ENCODE measurements at places on chromosomes 3 and 15.

DNA sequence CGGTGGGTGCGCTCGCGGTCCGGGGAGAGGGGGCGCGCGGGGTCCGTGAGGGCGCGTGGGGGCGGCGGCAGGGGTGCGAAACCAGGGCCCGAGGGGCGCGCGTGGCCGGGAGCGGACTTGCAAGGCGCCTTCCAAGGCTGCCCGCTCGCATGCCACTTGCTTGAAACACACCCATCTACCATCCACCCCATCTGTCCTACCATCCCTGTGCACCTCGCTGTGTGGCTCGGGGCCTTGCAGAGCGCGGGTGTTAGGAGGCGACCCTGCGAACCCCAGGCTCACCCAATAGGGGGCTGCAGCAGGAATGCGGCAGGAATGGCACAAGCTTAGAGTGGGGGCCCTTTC lies 240 bp downstream of the CFAP100 start:
- DNase-seq: no peak

- peak; percentile 82 for DNase-seq
These were observed 46.7 kb downstream of the DZIP1L start for GRCh38 chr3:138068579-138069174.

DNA sequence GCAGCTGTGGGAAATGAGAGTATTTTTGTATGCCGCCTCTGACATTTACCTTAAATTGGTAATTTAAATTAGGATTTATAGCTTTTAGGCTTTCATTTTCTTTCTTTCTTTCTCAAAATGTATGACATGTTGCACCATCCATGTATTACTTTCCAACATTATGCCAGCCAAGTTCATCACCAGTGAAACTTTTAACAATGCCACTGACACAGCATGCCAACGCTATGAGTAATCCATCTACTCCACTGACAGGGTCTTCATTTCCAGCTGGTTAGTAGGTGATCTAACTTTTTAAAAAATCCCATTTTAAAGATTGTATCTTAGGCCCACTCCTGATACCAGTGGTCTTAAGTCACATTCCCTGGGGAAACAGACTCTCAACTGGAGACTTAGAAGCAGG lies 21.8 kb upstream of the CLDN16 start:
- no peak for DNase-seq

DNA sequence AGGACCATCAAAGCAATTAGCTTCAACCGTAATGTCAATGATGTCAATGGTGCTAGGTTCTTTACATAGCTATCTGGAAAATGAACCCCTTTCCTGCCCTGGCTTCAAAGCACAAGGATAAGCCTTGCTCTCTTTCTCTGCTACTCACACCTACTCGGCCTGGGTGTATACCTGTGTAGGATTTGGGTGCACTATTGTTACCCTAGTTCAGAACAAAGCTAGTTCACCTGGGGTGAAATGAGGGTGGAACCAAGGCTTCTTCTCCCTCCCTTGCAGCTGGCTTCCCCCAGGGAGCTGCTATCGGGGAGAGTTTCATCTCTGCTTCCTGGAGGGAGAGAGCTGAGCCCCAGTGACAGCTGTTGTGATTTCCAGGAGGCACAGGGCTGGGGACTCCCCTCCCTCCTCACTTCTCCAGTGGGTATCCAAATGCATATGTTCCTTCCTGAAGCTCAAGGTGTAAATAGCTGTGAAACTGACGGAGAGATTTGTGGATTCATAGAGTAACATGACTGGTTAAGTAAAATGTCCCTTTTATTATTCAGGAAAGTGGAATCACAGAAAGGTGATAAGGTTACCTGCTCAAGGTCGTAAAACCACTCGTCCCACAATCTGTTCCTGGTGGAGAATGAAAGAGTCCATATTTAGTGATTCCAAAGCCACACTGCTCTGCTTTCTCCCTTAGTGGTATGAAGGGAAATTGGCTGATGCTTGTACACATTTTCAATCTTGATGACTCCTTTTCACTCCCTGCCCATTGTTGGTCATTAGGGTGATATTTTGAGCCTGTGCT lies 11.8 kb upstream of the C3orf70 start:
- DNase-seq: no peak

- no peak for DNase-seq
These were observed 30.7 kb upstream of the TNIK start for GRCh38 chr3:171490901-171491300.

GRCh38 chr3:196156160-196156559 lies 55.0 kb downstream of the ZDHHC19 start:
- no peak for DNase-seq

- no peak for DNase-seq
These were observed 667 bp downstream of the CEMIP start for GRCh38 chr15:80779658-80780415.

Measured in OCI-M1 (cell line).